ENCODE measurements at places on chromosomes 2 and 18.

- no peak for DNase-seq
These were observed 57.8 kb upstream of the GPR45 start for GRCh38 chr2:105183555-105184323.

GRCh38 chr18:55239740-55240139 is 280.5 kb upstream of the CCDC68 start:
- no peak for DNase-seq

DNA sequence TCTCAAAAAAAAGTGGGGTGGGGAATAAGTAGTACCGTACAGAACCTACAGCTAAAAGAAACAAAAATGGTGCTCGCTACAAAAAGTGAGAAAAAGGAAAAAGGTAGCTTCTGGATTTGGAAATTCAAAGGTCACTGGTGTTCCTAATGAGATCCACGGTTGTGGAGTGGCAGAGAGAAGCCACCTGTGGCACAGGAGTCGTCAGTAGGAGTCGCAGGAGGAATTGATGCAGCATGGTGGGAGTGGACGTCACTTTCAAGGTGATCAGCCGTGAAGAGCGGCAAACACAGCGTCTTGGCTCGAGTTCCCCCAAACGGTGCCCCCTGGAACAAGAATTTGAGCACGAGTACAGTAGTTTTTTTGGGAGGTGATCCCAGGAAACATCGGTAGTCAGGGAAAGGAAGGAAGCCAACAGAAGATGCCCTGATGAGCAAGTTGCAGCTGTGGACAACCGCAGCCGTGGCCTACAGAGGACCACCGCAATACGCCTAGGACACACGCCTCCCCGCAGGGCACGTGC is 1.4 kb upstream of the TTL start:
- DNase-seq = no peak

DNA sequence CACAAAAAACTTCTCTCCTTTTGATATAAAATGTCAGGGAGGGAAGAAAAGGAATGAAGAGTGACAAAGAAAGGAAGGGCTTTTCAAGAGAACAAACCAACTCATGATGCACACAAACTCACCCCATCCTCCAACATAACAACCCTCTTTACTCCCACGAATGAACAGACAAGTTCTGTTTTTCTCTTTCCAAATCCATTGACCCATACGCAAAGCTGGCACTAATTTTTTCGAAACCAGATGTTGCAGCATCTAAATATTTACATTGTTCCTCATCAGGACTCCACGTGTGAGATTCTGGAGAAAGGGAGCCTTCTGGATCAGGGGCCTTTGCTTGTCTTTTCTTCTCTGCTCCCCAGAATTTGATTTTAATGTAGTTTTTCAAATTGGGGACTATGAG is 143.3 kb upstream of the BCL2L11 start:
- no peak for DNase-seq

- DNase-seq = no peak
These were observed 33.7 kb upstream of the IL1R2 start for GRCh38 chr2:101958061-101958460.
